Activated CD4-positive, CD25-positive, alpha-beta regulatory T cell (primary cell): ENCODE measurements at places on chromosomes 13 and 19.

DNA sequence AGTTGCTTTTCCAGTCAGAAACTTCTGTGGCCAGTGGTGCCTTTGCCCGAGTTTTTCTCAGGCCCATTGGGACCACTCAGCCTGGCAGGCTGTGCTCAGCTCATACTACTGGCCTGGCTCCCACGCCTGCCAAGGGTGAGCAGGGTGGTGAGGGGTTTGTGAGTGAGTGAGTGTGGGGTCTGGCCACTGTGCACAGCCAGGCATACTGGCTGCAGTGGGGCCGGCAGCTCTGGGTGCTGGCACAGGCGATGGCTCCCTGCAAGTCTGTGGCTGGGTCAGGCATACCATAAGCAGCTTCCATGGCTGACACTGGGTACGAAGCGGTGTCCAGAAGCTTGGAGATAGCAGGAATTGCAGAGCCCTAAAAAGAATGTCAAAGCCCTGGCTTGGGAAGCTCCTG is 161.0 kb downstream of the SLITRK6 start:
- no peak for DNase-seq

GRCh38 chr13:91896547-91896946 is 498.1 kb downstream of the GPC5 start:
- DNase-seq, result no peak

GRCh38 chr13:22298530-22298929 is 627.7 kb downstream of the FGF9 start:
- no peak for DNase-seq

DNA sequence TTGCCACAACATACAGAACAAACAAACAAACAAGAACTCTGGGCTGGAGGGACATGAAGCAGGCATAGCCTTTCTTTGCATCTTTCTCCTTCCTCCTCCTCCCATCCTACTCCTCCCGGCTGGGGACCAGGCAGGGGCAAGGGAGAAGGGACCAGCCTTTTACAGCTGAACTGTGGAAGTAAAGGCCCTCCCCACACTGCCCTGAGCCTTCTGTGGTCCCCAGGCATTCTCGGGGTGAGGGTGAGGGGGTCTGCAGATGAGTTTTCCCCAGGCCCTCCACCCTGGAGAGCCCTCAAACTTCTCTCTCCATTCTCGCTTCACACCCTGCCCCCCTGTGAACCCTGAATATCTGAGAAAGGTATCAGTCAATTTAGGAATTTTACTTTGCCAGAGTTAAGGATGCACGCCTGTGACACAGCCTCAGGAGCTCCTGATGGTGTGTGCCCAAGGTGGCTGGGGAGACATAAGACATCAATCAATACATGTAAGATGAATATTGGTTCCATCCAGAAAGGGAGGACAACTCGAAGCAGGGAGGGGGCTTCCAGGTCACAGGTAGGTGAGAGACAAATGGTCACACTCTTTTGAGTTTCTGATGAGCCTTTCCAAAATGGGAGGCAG is 170.9 kb downstream of the COL4A1 start:
- no peak for DNase-seq

DNA sequence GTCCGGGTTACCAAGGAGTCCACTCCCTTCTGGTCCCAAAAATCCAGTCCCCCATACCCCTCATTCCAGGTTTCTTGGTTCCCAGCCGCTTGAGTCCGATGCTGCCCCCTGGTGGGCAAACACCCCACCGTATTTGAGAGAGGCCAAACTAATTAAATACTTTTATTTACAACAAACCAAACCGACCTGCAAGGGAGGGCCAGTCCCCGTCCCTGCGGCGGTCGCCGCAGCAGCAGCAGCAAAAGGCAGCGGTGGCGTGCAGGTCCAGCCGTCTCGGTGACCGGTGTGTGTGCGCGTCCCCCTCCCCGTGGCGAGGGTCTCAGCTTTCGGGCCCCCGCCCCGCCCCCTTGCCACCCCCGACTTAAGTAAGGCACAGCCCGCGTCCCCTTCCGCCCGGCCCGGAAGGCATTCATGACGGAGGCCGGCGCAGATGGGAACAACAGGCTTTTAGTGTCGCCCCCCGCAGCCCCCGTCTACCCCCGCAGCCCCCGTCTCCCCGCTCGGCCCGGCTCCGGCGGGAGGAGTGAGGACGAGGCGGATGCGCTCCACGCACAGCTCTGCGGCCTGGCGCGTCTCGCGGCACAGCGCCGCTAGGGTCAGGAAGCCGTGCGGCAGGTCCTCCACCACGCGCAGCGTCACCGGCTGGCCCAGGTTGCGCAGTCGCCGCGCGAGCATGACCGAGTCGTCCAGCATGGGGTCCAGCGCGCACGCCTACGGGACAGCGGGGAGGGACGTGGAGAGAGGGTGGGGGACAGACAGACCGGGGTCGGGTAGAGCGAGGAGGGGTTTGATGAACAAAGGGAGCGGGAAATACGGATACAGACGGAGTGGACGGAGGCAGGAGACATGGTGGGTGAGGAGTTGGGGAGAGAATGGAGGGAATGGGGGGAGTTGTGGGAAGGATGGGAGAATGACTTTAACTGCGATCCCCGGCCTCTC is 11.5 kb upstream of the CNFN start:
- peak; percentile 57 for DNase-seq

DNA sequence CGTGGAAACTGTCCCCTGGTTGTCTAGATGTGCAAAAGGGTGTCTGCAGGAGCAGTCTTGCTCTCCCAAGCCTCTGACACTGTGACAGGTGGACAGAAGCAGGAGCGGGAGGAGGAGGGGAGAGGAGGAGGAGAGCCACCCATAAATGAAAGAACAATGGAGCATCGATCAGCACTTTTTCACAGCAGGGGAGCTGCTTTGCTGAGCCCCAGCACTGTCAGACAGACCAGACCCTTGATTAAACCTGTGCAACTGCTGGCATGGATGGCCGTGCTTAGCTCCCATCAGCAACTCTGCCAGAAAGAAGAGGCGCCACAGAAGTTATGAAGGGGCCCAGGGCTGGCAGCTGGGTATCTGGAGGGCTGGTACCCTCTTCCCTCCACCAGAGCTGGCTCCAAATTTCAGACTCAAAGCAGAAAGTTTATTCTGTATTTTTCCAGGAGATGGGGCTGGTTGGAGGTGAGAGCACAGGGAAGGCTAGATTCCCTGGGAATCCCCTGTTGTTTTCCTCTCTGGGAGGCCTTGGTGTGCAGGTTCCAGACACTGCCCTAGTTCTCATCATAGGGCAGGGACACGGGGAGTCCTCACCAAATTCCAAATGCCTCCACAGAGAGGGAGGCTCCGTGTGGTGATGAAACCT is 1192.2 kb downstream of the UQCRFS1 start:
- no peak for DNase-seq

GRCh38 chr13:34249546-34250039 is 431.6 kb downstream of the RFC3 start:
- no peak for DNase-seq

DNA sequence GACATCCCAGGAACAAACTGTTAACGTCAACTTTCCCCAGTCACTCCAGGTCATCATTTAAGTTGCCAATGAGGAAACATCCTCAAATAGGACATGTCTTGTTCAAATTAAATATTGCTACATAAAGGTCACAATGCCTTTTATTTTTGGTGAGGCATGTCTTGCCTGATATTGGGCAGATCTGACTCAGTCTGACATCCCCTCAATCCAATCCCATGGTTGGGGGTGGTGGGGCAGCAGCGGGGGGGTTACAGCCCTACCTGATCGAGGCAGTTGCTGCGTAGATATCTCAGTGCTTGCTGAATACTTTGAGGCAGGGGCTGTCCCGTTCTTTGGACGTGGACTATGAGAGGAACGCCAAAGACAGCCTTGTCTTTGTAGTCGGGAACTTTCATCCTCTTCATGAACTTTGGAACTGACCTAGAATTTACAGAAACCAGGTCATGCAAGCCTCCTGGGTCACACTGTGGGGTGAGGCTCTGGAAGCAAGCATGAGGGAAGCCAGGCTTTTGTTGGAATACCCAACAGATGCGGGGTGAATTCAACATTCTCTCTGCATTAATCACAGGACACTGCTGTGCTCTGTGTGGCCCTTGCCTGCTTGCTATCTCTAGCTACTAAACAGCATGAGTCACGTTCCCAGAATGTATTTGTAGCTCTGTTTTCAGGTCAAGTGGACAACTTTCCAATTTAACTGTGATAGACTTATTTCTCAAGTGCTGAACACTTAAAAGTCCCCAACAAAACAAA is 109.8 kb downstream of the KL start:
- DNase-seq, result no peak

DNA sequence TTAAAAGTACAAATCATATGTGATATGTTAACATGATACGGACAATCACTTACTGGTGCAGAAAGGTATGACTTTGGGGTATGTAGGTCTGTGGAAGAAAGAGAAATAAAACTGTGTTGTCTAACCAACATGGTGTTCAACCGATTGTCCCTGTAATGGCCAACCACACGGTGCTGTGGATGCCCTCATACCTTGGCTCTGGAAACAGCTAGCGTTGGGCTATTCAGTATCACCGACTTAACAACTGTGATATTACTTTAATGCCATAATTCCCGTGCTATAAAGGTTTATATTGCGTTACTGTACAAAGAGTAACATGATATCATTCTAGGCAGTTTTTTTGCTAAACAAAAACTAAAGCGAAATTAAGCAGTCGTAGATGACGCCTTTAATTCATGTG is 448.3 kb downstream of the EFNB2 start:
- DNase-seq, result no peak

DNA sequence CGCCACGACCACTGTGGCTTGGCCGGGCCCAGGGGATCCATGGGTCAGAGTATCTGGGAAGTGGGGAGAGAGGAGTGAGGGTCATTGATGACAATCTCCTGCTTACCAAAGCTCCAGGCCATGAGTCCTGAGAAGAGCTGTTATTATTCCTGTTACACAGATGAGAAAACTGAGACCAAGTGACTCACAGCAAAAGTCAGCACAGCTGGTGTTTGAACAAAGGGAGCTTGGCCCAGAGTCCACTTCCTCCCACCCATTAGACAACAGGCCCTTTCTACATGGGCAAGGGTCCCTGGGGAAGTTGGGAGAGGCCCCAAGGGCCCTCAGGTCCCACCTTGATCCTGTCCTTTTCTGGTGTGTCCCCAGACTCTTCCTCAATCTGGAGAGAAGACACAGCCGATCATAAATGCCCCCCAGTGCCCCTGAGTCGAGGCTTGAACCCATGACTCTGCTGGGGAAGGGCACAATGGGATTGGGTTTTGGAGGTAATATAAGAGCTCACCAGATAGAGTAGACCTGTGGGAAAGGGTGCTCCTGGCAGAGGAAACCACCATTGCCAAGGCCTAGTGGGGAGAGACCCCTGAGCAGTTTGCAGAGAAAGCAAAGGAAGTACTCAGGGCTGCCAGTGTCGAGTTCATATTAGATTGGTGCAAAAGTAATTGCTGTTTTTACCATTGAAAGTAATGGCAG is 6.8 kb downstream of the FUT6 start:
- DNase-seq, result no peak

- no peak for DNase-seq
Measured at GRCh38 chr13:32802159-32802558, 214.1 kb upstream of the KL start.

DNA sequence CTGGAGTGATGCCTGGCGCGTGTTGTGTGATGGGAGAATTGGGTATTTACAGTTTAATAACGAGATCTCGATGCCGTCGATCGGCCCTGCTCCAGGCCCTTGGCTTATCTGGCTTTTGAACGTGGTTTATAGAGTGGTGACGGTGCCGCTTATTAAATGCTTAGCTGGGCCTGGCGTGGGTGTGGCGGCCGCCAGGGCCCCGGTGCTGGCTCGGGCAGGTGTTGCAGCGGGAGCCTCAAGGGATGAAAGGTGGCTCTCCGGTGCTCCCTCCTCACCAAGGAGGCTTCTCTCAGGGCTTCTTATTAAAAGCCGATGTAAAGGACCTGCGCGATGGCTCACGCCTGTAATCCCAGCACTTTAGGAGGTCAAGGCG is 173.8 kb downstream of the KDM4B start:
- DNase-seq, result no peak
